NCI-H1694 treated with DMSO at 0.1 percent for 48 hours (cell line): ENCODE measurements at places on chromosomes 7 and 10.

GRCh38 chr10:89129911-89130310, 77.2 kb downstream of the CH25H start:
- no peak for DNase-seq

DNA sequence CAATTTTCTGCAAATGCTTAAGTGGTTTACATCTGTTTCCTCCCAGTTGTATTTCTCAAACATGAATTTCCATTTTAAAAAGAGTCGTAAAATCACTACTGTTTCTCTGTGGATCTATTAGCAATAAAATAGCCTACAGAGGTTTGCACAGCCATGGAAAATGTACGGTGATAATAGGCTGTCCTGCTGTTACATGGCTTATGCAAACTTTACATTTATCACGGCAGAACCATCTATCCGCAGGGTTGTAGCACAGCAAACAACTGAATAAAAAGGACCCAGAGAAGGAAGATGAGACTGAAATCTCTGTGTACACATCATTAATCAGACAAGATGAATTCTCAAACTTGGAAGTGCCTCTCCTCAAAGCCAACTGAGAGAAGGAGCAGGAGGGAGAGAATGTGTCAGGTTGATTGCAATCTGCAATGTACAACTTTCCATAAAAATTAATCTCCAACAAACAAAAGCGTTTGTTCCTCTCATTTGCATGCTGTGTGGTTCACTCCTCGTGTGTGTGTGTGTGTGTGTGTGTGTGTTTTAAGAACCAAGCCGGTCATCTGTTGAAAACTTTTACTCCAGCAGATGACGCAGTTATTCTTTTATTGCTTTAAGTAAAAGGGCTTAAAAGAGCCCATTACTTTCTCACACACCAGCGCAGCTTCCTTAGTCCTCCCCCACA, 279.3 kb downstream of the SKAP2 start:
- DNase-seq: no peak

DNA sequence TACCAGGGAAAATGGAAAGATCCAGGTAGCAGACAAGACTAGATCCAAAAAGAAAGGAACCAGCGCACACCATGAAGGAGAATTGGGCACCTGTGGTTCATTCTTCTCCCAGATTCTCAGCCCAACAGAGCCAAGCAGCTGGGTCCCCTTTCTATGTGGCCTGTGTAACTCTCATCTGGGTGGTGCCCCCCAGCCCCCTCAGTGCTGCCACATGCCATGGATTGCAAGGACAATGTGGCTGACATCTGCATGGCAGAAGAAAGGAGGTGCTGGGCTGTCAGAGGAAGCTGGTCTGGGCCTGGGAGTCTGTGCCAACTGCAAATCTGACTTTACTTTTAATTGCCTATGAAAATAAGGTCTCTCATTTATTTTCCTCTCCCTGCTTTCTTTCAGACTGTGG, 21.4 kb downstream of the PRSS2 start:
- no peak for DNase-seq

GRCh38 chr7:93923296-93923695, 1.8 kb downstream of the GNG11 start:
- DNase-seq: no peak

DNA sequence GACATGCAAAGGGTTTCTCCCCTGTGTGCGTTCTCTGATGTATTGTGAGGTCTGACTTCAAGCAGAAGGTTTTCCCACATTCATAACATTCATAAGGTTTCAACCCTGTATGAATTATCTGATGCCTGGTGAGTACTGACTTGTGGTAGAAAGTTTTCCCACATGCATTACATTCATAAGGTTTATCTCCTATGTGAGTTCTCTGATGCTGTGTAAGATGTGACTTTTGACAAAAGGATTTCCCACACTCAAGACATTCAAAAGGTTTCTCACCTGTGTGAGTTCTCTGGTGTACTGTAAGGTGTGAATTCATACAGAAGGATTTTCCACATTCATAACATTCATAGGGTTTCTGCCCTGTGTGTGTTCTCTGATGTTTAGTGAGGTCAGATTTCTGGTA, 45.1 kb downstream of the ZNF33B start:
- DNase-seq: no peak

- DNase-seq: no peak
Measured at GRCh38 chr7:7959979-7960670, 8.5 kb upstream of the GLCCI1 start.

DNA sequence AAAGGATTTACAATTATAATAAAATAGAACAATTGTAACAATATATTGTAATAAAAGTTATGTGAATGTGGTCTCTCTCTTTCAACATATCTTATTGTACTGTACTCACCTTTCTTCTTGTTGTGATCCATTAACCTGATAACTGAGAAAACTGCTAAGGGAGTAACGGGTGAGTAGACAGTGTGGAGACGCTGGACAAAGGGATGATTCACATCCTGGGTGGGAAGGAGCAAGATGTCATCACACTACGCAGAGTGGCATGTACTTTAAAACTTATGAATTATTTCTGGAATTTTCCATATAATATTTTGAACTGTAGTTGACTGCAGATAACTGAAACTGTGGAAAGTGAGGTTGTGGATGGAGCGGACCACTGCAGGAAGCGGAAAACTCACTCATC, 91.2 kb upstream of the PLPP4 start:
- DNase-seq: no peak

- DNase-seq: peak; percentile 7
Measured at GRCh38 chr7:112366886-112367285, 83.4 kb upstream of the IFRD1 start.

GRCh38 chr10:784403-785088, 95.1 kb upstream of the DIP2C start:
- DNase-seq: peak; percentile 9

DNA sequence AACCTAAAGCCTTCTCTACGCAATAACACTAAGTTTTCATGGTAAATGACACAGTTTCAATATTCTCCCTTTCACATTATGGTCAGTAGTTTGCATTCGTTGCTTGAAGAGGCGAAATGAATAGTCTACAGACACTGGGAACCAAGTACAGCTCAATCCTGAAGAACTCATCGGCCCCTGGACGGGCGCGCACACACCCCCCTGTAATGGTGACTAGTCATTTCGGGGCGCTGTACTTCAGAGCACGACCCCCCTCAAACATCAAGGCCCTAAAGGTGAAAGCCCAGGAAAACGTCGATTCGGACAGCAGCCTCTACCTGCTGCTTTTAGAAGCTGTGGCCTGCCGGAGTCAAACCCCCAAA, 1.0 kb downstream of the NT5C2 start:
- DNase-seq: no peak

GRCh38 chr10:131436458-131436857, 124.9 kb upstream of the TCERG1L start:
- DNase-seq: no peak

GRCh38 chr7:132034748-132035416, 478.5 kb upstream of the PODXL start:
- no peak for DNase-seq

DNA sequence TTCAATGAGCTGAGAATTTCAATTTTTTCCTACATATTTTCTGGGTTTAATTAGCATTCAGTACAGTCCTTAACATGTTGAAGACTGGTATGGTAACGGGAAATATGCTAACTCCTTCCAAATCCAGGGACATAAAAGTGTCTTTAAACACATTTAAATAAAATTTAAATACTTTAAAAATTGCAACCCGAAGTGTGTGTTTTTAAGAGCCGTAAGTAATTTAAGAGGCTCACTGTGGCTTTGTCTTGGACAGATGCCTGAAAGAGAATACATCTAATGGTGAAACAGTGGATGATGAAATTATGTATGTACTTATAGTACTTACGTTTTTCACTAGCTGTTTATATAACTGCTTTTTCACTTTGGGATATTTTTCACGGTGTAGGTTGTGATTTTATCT, 687.3 kb upstream of the CELF2 start:
- DNase-seq: no peak

DNA sequence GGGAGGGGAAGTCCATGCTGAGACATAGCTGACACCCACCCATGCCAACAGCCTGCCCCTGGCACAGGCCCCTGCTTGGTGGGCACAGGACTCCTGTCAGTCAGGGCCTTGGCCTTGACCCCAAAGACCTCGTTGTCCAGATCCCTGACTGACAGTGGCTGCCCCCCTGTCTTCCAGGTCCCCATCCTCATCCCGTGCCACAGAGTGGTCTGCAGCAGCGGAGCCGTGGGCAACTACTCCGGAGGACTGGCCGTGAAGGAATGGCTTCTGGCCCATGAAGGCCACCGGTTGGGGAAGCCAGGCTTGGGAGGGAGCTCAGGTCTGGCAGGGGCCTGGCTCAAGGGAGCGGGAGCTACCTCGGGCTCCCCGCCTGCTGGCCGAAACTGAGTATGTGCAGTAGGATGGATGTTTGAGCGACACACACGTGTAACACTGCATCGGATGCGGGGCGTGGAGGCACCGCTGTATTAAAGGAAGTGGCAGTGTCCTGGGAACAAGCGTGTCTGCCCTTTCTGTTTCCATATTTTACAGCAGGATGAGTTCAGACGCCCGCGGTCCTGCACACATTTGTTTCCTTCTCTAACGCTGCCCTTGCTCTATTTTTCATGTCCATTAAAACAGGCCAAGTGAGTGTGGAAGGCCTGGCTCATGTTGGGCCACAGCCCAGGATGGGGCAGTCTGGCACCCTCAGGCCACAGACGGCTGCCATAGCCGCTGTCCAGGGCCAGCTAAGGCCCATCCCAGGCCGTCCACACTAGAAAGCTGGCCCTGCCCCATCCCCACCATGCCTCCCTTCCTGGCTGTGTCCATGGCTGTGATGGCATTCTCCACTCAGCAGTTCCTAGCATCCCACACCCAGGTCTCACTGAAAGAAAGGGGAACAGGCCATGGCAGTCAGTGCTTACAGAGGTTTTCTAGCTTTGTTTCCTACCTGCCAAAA, 197.2 kb downstream of the EBF3 start:
- DNase-seq: no peak

- no peak for DNase-seq
Measured at GRCh38 chr10:30018496-30018895, 40.9 kb downstream of the JCAD start.

GRCh38 chr7:150357270-150357669, 11.4 kb upstream of the REPIN1 start:
- peak; percentile 95 for DNase-seq

DNA sequence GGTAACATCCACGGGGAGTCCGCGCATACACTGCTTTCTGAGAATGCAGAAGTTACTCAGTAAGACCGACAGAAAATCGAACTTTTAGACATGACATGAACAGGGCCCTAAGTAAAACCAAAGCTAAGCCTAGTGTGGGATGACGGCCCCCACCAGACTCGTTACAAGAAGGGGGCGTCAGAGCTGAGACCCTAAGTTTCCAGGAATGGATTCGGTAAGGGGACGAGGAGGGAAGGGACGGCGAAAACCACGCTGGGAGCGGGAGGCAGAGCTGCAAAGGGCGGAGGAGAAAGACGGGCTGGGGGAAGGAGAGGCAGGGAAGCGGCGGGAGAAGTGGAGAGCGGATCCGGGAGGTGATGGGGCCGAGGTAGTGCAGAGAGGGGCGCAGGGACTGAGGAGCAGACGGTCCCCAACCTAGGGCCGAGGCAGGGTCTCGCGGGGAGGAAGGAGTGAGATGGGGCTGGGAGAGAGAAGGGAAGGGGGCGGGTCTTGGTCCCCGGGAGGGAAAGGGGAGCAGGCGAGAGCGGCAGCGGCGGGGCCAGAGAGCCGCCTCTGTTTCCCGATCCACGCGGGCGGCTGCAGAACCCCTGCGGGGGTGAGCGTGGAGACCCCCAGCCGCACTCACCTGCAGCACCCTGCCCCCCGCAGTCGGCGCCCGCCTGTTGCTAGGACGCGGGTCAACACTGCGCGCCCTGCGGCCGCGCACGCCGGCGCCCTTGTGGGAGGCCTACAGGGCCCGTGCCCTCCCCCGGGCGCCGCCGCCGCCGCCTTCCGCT, 513 bp downstream of the ODAD2 start:
- DNase-seq: no peak

DNA sequence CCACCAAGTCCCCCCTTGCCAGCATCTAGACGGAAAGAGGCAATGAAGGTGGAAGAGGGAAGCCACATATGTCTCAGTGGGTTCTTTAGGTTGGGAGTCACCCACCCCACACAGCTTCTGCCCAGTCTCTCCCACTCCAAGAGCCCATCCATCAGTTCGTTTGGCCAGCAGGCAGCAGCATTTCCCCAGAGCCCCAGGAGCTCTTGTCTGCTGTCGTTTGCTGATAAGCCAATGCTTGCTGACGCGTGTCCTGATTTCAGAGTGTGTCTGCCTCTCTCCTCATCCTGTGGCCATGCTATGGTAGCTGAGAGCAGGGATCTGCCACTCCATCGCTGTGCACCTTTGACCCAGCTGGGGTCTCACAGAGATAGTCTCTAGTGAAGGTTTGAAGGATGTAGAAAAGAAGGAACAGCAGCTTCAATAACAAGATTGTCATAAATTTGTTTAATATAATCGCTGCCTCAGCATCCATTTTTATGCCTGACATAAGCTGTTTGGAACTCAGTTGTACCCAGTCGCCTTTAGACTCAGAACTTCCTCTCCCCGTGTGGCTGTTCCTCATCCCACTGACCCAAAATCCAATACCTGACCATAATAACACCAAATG, 39.4 kb upstream of the GDF10 start:
- DNase-seq: no peak

DNA sequence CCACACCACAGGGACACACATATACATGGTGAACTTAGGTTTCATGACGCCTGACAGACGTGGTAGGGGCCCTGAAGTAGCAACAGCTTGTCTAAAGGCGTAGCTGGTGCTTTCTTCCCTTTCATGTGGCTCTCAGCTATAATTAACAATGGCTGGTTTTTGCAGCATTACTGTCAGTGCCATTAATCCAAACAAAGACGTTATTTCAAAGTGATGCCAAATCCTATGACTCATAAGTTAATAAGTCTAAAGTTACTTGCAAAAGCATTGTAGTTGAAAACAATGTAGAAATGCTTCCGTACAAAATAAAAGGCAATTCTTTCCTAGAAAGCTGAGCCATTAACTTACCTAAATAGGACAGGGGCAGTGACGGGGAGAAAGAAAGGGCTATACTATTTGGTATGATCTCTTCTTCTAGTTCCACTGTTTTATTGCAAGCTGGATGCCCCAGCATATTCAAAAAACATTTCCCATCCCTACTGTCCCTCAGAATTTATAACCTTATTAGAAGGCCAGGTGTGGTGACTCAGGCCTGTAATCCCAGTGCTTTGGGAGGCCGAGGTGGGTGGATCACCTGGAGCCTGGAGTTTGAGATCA, 105.4 kb downstream of the ODAD2 start:
- DNase-seq: no peak

- DNase-seq: no peak
Measured at GRCh38 chr7:73918926-73919693, 58.2 kb downstream of the TMEM270 start.

GRCh38 chr10:4041635-4042034, 256.6 kb upstream of the KLF6 start:
- no peak for DNase-seq

DNA sequence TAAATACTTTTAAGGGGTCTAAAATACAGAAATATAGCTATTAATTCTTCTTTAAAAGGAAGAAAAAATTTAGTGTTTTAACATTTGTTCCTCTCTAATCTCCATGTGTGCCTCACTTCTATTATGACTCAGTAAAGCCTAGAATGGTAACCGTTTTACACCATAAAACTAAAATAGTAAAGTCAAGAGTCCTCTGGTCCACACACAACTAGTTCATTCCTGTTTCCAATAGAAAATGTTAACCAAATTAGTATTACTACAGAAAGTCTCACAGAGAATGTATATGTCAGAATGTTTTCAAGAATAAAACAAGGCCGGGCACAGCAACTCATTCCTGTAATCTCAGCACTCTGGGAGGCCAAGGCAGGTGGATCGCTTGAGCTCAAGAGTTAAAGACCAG, 55.8 kb downstream of the CNOT4 start:
- no peak for DNase-seq

GRCh38 chr7:15305002-15305600, 256.7 kb downstream of the AGMO start:
- DNase-seq: peak; percentile 20
